ENCODE measurements at places on chromosomes 4 and X.

DNA sequence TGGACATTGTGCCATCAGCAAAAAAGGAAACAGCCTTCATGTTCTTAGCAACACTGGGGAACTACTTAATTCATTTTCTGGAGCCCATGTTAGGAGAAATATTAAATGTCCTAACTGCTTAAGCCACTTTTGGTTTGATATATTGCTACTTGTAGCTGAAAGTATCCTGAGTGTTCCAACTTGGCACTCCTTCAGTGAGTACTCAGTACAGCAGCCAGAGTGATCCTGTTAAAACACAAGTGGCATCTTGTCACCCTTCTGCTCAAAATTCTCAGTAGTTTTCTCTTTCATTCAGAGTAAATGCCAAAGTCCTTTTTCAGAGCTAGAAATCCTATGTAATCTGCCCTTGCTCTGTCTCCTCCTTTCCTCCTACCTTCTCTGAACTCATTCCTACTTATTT lies 522.0 kb downstream of the GRID2 start:
- no peak for DNase-seq

GRCh38 chrX:131650637-131651410 lies 107.0 kb downstream of the OR13H1 start:
- no peak for DNase-seq

GRCh38 chrX:150157291-150157690 lies 205.8 kb upstream of the MAMLD1 start:
- DNase-seq: no peak

GRCh38 chr4:54213761-54214160 lies 15.3 kb upstream of the PDGFRA start:
- DNase-seq: no peak

DNA sequence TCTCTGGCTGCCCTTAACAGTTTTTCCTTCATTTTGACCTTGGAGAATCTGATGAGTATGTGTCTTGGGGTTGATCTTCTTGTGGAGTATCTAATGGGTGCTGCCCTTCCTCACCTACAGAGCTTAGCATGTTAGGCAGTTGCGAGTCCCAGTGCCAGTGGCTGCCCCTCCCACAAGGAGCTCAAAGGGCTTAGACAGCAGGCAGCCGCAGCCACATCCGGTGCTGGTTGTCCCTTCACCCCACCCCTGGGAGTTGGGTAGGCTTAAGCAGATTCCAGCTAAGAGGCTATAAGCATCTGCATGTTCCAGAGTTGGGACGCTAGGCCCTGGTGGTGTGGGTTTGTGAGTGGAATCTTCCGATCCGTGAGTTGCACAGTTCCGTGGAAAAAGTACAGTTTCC lies 322.1 kb upstream of the ARX start:
- DNase-seq: no peak

GRCh38 chr4:154491341-154492271 lies at the start of gene DCHS2:
TSS of gene DCHS2 (minus strand) at chr4:154491799. CDS start at chr4:154491355, 444 bp downstream.
- peak; percentile 73 for DNase-seq

- peak; percentile 41 for DNase-seq
These were observed 2.5 kb downstream of the COQ2 start for GRCh38 chr4:83282049-83282535.

DNA sequence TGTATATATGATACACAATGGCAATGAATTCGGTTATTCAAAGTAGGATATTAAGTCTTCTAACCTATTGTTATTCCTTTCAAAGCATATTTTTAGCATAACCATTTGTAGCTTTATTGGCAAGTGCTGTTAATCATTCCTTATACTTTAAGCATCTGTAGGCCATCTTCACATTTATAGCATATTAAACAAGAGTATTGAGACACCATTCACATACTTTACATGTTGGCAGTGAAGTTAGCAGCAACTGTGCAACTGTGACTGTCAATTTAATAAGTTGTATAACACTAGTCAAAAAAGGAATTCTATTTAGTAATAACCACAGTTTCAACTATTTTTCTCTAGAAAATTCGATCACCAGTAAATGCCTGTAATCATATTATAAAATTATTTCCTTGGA lies 107.3 kb upstream of the MYOZ2 start:
- DNase-seq: no peak

DNA sequence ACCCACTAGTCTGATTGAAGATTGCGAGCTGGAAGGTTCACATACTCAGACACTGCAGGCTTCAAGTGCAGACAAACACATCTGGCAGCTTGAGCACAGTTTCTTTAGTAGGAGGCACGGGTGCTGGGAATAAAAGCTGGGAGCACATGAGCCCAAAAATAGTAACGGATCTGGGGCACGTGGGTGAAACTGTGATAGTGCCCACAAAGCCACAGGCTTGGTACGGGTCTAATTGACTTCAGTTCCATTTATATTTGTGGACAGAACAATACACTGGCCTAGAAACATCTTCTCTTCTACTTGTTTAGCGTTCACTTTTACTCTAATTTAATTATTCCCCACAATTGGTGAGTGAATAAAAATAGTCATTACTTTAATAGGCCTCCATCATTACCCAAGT lies 2370.7 kb downstream of the PCDH7 start:
- no peak for DNase-seq

- DNase-seq: no peak
These were observed 45.9 kb downstream of the WDFY3 start for GRCh38 chr4:84920617-84921016.

DNA sequence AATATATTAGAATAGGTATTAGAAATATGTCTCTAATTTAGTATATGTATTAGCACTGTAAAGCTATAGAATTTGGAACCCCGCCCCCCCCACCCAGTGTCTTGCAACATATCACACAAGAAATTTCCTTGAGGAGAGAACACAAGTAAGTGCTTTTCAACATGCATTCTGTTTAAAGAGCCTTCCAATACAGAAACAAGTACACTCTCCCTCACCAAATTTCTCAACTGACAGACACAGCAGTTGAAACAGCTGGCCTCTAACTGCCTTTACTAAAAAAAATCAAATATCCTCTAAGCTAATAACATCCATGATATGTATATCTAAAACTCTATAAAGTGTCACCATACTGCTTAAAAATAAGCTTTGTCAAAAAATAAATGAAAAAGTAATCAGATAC lies 12.4 kb downstream of the CAMK2D start:
- DNase-seq: no peak

- no peak for DNase-seq
These were observed 302.4 kb downstream of the IL1RAPL1 start for GRCh38 chrX:28889591-28890090.

- DNase-seq: no peak
These were observed 68.9 kb downstream of the INPP4B start for GRCh38 chr4:142777045-142777743.

DNA sequence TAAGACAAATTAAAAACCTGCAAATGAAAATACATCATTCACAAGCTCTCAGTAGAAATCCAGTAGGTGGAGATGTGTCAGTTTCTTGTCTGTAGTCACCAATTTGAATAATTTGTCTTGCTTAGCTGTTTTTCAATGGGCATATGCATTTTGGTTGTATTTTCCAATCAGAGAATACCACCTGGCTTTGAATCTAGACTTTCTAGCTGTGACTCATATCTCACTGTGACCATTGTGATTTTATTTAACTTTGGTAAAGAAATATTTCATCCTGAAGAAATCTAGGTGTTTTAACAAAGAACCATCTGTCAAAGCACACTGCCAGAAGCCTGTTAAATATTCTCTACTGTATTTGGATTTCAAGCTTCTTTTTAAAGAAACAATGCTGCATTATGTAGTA lies 1650.6 kb upstream of the IGFBP7 start:
- no peak for DNase-seq

GRCh38 chr4:3498901-3499510 lies 33.2 kb downstream of the LRPAP1 start:
- DNase-seq: no peak

DNA sequence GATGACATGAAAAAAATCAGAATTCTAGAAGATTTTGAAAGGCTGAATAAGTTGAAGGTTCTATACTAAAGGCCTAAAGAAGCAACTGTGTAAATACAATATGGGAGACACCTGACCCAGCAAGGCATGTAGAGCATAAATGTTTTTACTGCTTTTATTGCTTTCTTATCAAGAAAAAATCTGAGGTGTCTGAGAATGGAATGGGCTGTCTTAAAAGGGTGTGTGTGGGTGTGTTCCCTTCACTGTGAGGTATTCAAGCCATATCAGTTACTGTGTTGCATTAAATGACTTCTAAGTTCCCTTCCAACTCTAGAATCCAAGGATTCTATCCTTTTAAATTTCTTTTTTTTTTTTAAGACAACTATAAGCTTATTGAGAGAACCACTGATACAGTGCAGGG lies 15.7 kb downstream of the ATP8A1 start:
- no peak for DNase-seq

DNA sequence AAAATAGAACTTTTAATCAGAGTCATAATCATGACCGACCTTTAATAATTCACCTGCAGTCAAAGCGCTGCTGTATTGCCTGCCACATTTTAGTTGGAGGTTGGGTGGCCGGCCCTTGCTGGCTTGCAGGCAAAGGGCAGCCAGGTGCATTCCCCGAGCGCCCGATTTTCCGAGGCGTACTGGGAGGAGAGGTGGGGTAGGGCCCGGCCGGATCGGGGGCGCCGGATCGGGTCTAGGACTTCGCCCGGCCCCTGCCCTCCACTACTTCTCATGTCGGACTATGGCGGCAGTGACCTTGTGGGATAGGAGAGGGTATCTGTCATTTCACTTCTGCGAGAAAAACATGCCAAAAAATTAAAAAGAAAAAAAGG lies 2.5 kb upstream of the RS1 start:
- peak; percentile 32 for DNase-seq

GRCh38 chrX:37590047-37590446 lies 18.6 kb downstream of the LANCL3 start:
- no peak for DNase-seq

DNA sequence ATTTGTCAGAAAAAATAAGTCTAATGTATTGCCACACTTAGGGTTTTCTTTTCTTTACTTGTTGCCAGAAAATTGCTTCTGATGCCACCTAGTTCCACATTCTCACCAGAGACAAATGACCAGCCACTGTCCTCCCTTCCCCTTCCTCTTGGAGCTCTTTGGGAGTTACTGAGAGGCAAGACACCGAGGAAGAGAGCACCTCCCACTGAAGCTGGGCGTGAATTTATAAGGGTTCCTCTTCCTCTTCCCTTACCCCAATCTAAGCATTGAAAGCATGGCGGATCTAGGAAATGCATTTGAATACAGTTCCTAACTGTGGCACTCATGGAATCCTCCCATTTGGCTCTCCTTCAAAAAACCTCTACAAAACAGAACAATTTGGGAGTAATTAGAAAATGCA lies 30.0 kb downstream of the ANXA3 start:
- DNase-seq: no peak

DNA sequence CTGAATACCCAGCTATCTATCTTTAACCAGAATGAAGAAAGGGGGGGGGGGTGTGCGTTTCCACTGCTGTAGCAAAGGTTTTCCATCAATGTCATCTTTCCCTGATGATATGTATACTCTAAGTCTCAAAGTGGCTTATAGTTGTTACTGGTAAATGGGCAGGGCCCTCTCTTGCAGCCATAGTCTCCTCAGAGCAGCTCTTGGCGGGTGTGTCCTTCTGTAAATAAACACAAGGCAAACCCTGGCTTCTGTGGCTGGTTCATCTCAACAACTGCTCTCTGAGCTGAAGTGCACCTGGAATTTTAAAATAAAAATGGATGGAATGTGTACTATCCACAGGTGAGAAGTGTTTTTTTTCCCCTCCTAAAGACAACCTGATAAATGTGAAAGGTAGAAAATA lies 57.5 kb upstream of the SCML1 start:
- DNase-seq: no peak

Data from nephron progenitor cell (in vitro differentiated cells).